HS-27A (cell line): ENCODE measurements at places on chromosomes 7 and 10.

DNA sequence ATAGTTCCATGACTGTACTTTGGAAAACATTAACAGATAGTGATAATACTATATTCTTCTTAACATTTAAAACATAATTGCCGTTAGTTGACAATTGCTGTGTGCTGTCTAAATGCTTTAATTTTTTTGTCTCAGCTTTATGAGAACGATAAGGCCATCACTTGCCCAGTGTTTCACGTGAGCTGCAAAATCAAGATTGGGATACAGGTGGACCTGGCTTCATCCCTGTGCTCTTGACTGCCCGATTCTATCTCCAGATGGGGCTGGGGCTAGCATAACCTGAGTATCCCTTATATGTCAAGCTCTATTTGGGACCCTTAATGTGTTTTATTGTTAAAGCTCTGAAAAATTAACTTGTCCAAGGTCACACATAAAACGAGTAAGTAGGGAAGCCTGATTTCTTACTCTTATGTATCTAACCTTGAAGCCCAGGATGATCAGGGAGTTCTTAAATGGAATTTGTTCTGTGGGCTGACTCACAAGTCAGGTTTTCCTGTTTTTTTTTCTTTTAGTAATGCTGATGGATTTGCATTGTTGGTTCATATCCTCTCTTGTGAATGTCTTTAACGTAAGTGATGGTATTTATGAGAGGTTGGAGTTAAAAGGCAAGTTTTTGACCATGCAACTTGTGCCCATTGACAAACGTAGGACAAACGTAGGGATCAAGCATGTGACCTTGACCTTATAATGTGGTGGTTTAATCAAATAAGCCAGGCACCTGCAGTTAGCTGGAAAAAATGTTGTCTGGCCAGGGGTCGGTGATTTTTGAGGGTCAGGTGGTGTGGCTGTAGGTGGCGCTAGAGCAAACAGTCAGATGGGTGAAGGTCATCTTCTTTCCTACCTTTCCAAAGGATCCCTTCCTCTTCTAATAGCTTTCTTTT, 3.6 kb downstream of the PRKAR2B start:
- DNase-seq, result no peak

GRCh38 chr10:123583639-123584418, 82.3 kb upstream of the GPR26 start:
- no peak for DNase-seq

- DNase-seq, result no peak
These were observed 2.6 kb upstream of the OPN4 start for GRCh38 chr10:86651631-86652331.

- no peak for DNase-seq
These were observed 179.2 kb downstream of the DYNC1I1 start for GRCh38 chr7:95951531-95951930.

DNA sequence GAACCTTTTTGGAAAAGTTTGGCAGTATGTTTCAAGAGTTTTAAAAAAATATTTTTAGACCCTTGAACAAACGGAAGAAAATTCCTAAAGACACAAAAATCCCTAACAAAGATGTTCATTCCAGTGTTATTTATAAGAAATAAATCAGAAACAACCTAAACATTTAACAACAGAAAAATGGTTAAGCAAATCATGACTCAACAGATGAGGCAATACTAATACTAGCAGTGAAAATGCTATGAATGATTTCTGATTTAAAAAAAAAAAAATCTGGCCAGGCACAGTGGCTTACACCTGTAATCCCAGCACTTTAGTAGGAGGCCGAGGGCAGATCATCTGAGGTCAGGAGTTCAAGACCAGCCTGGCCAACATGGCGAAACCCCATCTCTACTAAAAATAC, 61.0 kb downstream of the ARHGAP12 start:
- no peak for DNase-seq

DNA sequence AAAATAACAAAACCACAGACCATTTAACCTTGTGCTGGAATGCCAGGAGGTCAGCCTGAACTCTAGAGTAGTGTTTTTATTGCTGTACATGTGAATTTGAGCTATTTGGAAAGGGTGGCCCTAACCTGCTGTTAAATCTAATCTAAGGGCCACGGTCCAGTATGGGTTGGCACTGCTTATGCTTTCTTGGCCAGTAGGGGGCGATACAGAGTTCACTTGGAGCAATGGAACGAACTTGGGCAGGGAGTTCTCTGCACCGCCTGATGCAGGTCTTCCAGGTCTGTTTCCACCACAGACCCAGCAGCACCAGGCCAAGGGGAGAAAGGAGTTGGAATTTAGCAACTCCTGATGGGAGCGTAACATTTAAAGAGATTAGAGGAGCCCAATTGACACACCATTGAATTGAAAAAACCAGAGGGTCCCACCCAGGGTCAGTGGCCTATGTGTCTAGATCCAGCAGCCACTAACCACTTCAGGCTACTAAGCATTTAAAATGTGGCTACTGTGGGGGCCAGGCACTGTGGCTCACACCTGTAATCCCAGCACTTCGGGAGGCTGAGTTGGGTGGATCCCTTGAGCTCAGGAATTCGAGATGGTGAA, 75.7 kb upstream of the EFCAB10 start:
- no peak for DNase-seq

DNA sequence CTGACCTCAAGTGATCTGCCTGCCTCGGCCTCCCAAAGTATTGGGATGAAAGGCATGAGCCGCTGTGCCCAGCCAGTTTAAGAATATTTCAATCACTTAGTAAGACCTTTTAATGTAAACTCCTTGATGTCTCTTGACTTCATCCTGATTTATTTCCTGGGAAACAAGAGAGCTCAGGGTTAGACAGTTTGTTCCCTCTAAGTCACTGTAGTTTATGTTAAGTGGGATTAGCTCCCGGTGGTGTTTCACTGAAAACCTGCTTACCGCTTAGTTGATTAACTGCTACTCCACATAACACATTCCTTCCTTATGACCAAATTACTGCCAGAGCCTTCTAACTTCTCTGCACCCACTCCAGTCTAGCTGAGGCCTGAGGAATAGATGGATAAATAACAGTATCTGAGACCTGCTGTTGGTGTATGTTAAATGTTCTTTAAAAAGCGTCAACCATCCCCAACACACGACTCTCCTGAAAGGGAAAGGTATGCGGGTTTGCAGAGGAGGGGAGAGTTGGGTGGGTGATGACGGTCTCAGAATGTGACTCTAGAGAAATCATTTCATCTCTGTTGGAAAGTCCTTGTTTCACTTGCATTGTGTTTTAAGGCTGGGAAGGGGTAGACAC, 48.7 kb downstream of the CREB3L2 start:
- DNase-seq, result no peak

DNA sequence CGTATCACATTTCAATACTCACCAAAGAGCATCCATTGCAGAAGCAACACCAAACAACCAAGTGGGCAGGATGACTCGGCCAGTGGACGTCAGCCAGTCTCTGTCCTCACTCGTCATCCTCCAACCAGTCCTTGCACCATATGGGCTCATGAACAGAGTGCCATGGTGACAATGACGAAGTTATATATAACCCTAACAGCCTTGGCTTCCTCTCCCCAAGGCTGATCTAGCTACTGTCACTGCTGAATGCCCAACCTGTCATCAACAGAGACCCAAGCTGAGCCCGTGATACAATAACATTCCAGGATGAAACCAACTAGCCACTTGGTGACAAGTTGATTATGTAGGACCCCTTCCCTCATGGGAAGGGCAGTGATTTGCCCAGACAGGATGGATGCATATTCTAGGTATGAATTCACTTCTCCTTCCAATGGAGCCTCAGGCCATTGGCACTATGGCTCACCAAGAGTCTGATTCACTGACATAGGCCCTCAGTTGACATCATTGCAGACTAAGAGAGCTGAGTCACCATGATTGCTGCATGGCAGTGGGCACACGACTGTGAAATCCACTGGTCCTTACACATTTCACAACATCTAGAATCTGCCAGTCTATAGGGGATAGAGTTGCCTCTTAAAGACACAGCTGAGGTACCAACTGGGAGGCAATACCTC, 26.3 kb upstream of the PPIF start:
- DNase-seq, result no peak

DNA sequence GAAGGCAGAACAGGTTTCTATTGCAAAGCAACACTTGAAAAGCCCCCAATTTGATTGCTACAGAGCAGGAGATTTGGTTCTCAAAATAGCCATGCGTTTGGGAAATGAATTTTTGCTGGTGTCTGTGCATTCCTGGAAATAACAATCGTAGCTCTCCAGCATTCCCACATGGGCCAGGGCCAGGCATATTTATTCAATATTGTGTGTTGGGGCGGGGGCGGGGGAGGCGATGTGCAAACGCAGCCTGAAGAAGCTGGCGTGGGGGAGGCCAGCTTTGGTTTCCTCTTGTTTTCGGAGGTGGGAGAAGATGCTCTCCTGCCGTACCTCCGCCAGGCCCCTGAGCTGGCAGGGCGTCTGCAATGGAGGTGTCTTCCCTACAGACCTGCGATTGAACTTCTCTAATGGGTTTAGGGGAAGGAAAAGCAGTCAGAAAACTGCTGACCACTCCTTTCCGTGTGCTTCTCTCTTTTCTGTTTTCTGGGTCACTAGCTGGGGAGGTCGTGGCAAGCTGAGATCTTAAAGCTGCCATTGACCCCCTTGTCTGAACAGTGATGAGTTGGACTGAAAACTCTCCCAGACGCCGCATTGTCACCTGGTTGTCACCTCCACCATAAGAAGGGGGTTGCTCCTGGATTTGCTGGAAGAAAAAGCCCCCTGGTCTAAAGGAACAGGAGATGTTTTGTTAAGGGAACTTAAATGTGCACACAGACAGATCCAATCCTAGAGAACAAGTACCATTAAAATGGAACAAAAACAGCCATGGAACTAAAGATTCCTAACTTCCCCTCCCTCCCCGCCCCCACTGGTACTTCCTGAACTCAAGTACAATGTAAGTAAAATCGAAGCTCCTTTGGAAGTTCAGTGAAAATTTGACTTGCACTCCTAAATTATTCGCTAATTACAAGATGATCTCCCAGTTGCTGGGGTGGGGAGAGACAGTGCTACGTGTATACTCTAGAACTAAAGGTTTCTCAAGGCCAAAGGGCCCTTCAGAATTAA, 56.4 kb upstream of the HABP2 start:
- DNase-seq, result no peak

DNA sequence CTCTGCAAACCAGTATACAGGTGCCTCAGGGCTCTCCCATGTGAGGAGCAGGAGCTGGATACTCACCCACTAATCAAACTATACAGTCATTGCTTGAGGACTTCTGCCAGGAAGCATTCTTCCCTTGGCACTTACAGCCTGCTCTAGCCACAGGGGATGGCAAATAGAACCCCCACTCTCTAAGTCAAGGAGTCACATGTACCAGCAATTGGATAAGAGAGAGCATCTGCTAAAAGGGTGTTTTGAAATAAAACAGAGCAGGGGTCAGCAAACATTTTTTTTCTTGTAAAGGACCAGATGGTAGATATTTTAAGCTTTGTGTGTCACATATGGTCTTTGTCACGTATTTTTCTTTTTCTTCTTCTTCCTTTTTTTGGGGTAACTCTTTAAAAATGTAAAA, 865.2 kb upstream of the GHITM start:
- DNase-seq, result no peak

- DNase-seq, result no peak
These were observed 146.3 kb upstream of the NRG3 start for GRCh38 chr10:81728692-81729091.
